ENCODE measurements at places on chromosomes 4 and X.

GRCh38 chr4:24675721-24676389 is 91.5 kb upstream of the DHX15 start:
- DNase-seq = no peak

- no peak for DNase-seq
Measured at GRCh38 chr4:8689741-8690140, 97.2 kb downstream of the CPZ start.

DNA sequence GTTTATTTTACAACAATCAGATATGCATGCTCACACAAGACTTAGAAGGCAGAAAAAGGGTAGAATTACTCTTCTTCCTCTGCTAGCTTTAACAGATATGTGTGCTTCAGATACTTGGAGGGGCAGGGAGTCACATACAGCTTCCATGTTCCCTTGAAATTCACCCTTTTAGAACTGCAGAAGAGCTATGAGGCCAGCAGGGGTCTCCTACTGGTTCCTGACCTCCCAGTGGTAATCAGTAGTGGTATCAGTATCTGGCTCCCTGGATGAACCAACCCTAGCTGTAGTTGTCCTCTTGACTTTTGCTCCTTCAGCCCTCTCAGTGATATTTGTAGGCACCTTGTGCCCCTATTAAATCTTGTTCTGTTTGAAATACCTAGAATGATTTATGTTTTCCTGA is 81.5 kb downstream of the RCHY1 start:
- DNase-seq = peak; percentile 54

DNA sequence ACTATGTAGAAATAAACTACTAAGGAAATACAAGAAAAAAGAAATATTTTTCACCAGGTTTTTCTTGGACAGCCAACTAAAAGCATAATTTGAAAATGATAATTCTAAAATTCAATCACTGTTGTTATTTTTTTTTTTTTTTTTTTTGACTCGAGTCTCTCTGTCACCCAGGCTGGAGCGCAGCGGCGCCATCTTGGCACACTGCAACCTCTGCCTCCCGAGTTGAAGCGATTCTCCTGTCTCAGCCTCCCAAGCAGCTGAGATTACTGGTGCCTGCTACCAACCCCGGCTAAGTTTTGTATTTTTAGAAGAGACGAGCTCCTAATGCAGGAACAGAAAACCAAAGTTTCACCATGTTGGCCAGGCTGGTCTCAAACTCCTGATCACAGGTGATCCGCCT is 122.3 kb upstream of the UGT8 start:
- no peak for DNase-seq

DNA sequence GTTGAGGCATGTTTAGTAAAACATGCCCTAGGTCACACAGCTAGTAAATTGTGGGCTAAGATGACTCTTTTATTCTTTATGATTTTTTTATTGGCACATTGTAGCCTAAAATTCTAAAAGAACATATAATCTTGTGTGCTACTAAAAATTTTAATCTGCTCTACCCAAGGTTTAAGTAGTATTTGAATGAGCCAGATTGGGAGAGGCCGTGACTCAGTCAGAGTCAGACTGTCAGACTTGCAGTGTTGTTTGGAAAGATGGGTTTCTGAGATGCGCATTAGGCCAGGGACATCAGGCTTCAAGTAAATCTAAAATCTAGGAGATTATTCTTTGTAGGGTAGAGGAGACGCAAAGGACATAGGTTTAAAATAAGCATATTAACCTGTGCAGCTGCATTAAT is 30.7 kb upstream of the TMPRSS11E start:
- no peak for DNase-seq

DNA sequence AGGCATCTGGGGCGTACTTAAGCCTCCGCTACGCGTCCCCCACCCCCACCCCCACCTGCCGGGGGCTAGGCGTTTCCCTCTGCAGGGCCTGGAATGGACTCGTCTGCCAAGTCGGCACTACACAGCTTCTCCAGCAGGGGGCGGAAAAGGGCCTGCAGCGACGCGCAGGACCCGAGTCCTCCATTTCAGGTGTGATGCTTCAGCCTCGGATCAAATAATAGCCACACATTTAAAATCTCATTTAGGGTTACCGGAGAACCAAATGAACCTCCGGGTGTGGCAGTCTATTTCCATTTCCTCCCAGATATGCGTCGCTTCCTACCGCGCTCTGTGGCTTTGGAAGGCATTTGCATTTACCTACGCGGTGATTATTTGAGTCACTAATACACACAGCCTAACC is 2.9 kb downstream of the PAK3 start:
- DNase-seq = peak; percentile 50

DNA sequence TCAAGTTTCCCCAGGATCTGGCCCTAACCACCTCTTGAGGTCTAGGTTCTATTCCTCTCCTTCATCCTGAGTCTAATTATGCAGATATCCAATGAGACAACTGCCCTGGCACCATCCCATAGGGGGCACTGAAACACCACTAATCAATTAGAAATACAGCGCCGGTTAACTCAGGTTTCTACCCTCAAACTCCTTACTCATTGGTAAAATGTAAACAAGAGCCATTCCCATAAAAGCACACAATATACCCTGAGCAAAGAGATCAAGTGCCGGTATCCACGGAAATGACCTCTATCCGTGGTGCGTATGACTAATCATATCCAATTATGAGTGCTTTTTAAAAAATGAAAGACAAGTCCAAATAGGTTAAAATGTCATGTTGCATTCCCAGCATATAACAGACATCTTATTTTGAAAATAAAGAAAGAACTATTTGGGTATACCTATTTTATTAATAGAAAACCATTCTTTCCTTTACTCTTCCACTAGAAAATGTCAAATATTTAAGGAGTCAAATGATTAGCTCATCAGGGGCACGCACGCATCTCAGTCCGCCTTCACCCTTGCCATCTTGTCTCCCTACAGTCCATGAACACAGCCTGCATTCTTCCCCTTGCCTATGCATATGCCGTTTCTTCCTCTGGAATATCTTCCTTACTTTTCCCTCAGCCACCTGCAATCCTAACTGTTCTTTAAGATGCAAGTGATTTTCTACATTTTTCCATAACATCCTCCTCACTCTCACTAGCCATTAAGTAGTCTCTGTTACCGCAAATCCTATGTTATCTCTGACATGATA is 141.1 kb downstream of the MAML3 start:
- peak; percentile 92 for DNase-seq

GRCh38 chrX:72060196-72060920 is 71.4 kb downstream of the RTL5 start:
- DNase-seq = peak; percentile 0

GRCh38 chr4:159946983-159947615 is 844.2 kb downstream of the RAPGEF2 start:
- peak; percentile 83 for DNase-seq

DNA sequence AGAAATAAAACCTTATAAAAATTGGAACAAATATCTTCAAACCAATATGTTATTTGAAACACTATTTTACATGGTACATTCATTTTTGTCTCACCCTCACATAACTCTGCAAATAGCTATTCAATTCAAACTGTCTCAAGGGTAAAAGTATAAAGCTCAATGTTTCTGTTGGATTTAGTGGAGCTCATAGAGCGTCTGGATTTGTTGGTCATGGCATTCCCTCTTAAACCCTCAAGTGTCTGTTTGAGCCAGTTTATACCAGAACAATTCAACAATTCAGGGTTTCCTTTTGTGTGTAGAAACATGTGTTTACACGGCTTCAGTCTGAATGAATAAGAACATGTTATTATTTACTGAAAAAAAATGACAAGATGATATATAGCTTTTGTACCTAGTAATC is 161.6 kb downstream of the PCDH18 start:
- no peak for DNase-seq

- peak; percentile 63 for DNase-seq
Measured at GRCh38 chrX:107628662-107629539, 591 bp downstream of the PRPS1 start.

GRCh38 chr4:154998284-154998683 is 210.2 kb upstream of the NPY2R start:
- peak; percentile 87 for DNase-seq

DNA sequence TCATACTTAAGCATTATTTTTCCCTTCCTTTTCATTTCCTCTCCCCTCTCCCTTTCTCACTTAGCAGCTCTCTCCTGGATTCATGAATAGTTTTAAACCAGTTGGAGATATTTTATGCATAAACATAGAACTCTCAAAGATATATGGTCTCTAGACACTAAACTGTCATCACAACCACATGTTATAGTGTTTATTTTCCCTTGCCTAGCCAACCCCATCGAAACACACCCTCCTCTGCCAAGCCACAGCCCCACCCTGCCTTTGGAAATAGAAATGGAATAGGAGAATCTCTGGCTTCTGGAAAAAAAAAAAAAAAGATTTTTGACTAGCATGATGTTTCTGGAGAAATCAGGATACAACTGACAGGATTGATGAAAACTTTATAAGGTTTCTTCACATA is 64.8 kb upstream of the RBPJ start:
- no peak for DNase-seq

DNA sequence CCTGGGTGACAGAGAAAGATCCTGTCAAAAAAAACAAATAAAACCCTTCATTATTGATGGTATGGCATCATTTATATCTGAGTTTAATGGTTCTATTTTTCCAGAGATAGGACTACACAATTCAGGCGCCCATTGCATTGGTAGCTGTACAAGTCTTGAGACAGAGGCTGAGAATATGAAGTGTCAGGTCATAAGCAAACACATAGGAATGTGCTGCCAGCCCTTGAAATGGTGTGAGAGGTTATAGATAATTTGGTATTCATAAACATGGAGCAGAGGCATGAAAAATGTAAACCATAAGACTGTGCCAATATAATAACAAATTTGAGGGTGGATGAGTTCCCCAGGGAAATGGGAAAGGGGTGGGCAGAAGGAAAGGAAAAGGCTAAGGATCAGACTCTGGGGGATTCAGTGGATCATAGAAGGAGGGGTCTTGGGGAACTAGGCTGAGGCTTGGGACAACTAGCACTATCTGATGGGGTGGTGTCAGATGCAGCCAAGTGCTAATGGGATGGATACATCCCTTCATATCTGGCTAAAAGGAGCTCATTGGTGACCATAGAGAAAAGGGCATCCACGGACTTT is 50.8 kb downstream of the MAOA start:
- no peak for DNase-seq

GRCh38 chrX:17656556-17656955 is 80.7 kb upstream of the SCML1 start:
- no peak for DNase-seq

- no peak for DNase-seq
Measured at GRCh38 chrX:26373829-26374228, 157.9 kb downstream of the MAGEB5 start.

DNA sequence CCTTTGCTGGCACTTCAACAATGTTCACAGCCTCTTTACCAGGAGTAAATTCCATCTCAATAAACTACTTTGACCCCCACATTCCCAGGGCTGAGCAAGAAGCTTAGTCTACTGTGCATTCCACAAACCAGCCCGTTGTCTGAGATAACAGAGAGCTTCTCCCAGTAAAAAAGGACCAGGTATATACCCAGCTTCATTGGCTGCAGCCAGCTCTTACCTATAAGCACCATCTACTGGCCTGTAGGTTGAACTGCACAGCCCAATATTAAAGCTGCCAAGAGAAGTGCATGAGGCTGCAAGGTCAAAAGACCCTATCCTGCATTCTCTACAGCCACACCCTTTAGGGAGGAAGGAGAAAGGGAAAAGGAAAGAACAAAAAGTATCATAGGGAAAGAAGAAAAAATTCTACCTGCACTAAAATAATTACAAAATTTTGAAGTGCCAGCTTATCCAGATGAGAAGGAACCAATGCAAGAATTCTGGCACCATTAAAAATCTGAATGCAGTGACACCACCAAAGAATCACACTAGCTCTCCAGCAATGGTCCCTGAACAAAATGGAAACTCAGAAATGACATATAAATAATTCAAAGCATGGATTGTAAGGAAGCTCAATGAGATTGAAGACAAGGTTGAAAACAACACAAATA is 45.7 kb upstream of the INTU start:
- DNase-seq = peak; percentile 73

GRCh38 chr4:52037689-52038102 is 403 bp downstream of the SGCB start:
- DNase-seq = no peak

- DNase-seq = peak; percentile 37
Measured at GRCh38 chr4:1249731-1250526, 999 bp upstream of the CTBP1 start.

All from OCI-M1 (cell line).